Left lung (tissue), 14 donors: ENCODE measurements at places on chromosomes 7 and 10. TPM values are rescaled to one million over a fixed set of nuclear protein-coding genes. Genes with fewer than 3 reads are reported as not detected.

- DNase-seq: peak; percentile 56
Observed at GRCh38 chr7:127822822-127823508, 171.0 kb downstream of the SND1 start.

- DNase-seq: no peak
Observed at GRCh38 chr10:52961323-52961722, 188.7 kb upstream of the MBL2 start.

DNA sequence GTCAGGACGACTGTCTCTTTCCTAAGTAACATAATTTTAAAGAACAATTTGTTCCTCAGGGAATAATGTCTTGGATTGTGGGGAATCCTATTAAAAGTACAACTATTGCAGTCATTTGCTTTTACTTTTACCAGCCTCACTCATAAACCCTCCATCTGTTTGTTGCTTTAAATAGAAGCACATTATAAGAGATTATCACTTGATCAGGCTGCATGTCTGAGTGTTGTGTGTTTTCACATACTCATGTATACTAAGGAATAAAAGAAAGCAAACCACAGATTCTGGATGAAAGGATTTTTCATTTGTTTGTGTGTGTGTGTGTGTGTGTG is 1077.8 kb downstream of the KCNMA1 start:
- DNase-seq: no peak

Gene PTPN20
- polyA plus RNA-seq: 3.5 TPM

Gene ARMC10
- polyA plus RNA-seq: 53.9 TPM

Gene TDRD1
- 0.17 TPM for polyA plus RNA-seq
